Right cardiac atrium (tissue), 5 donors: ENCODE measurements at places on chromosomes 5 and 9. TPM values are rescaled to one million over a fixed set of nuclear protein-coding genes. Genes with fewer than 3 reads are reported as not detected.

Gene FYB1
- 0.66 TPM for polyA plus RNA-seq

Gene AGXT2
- not detected for polyA plus RNA-seq

Gene EFCAB9
- polyA plus RNA-seq: not detected

Gene STING1
- 47.9 TPM for polyA plus RNA-seq

DNA sequence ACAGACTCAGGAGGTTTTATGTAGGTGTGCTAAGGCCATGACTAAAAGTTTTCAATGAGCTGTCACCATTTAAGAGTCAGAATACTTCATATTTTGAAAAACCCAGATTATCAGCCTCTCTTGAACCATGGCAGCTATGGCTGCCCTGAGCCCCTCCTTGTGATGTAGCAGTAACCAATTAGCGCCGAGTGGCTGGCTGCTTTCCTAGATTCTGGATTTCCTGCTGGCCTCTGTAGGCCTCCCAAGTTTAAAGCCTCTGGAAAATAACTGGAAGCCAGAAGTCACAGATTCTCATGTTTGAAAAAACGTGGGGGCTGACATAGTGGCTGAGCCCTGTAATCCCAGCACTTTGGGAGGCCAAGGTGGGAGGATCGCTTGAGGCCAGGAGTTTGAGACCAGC is 25.5 kb downstream of the DAB2IP start:
- DNase-seq: no peak

DNA sequence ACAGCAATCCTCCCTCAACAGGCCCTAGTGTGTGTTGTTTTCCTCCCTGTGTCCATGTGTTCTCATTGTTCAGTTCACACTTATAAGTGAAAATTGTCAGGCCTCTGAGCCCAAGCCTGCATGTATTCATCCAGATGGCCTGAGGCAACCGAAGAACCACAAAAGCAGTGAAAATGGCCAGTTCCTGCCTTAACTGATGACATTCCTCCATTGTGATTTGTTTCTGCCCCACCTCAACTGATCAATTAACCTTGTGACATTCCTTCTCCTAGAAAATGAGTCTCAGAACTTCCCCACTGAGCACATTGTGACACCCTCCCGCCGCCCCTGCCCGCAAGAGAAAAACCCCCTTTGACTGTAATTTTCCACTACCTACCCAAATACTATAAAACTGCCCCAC is 17.4 kb upstream of the TRPC7 start:
- no peak for DNase-seq

DNA sequence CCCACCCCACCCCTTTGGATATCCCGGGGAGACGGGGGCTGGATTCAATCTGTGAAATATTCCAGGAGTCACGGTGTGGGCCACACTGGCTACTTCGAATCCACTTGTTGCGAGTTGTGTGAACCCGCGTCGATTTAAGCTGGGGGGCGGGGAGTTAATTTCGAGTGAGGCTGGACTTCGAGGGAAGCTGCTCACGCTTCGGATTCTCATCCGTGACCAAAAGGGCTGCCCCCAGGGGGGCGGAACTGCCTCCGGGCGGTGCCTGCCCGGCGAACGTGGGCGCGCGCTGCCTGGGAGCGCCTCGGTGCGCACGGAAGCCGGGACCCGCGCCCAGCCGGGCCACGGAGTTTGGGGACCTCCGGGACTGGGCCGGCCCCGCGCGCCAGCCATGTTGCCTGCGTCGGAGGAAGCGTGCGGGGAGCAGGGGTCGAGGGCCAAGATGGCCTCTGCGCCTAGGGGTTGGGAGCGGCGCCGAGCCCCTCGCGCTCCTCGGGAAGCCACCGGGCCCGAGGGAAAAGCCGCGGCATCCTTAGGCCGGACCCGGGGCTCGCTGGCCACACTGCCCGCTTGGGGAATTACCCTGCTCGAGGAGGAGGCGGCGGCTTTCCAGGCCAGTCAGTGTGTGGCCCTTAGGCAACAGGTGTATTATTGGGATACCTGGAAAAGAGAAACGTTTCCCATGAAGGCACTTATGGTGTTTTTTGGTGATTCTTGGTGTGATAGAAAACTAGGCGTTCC is 975 bp downstream of the OCLN start:
- peak; percentile 55 for DNase-seq

- no peak for DNase-seq
Observed at GRCh38 chr9:79140751-79141150, 431.0 kb upstream of the TLE4 start.

- DNase-seq: no peak
Observed at GRCh38 chr5:111670826-111671492, 86.0 kb downstream of the NREP start.

- no peak for DNase-seq
Observed at GRCh38 chr5:158869092-158869491, 230.6 kb downstream of the EBF1 start.

DNA sequence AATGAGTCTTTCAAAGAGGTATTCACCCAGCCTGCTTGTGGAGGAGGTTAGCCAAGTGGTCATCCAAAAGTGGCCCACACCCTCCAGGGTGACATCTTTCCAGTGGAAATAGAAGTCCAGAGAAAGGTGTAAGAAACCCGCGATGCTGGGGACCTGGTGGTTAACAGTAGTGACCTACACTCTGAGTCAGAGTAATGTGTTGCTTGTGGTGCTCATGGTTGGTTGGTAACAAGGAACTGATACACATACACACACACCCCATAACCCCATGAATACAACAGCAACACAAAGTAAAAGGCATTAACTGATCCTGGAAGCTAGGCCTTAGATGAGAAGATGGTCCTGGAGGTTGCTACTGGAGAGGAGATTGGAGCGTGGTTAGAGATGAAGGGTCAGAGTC is 26.9 kb downstream of the MRPS30 start:
- no peak for DNase-seq

DNA sequence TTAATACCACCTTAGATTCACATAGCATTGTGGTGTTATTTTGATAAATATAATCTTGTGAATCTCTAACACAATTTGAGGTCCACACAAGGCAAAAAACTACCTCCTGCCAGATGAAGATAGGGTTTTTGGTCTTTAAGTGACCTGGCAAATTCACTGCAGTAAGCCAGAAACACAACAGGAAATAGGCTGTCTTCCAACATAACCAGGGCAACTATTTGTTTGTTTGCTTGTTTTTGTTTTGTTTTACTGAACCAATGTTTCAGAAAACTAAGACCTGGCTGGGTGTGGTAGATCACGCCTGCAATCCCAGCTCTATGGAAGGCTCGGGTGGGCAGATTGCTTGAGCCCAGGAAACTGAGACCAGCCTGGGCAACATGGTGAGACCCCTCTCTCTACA is 95.5 kb downstream of the USP20 start:
- no peak for DNase-seq

DNA sequence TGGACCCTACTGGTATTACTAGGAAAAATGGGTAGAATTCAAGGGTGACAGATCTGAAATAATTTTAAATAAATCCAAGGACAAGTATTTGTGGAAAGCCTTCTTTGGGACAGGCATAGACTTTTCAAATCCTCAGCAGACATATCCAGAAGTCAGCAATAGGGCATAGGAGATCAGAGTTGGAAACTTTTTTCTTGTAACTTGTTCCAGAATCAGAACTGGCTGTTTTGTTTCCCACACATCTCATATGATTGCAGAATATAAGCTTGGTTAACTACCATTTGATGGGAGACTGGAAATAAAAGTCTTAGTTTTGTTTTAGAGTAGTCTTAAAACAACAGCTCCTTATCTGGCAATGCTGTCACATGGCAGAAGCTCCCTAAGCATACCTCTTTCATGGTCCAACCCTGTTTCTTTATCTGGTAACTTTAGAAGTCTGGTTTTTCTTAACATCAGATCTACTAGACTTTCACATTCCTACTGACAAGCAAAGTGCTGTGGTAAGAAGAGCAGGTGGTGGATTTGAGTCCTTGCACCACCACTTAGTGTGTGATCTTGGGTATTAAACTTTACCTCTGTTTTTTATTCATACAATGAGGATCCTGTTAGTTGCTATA is 25.1 kb downstream of the XRCC4 start:
- no peak for DNase-seq

DNA sequence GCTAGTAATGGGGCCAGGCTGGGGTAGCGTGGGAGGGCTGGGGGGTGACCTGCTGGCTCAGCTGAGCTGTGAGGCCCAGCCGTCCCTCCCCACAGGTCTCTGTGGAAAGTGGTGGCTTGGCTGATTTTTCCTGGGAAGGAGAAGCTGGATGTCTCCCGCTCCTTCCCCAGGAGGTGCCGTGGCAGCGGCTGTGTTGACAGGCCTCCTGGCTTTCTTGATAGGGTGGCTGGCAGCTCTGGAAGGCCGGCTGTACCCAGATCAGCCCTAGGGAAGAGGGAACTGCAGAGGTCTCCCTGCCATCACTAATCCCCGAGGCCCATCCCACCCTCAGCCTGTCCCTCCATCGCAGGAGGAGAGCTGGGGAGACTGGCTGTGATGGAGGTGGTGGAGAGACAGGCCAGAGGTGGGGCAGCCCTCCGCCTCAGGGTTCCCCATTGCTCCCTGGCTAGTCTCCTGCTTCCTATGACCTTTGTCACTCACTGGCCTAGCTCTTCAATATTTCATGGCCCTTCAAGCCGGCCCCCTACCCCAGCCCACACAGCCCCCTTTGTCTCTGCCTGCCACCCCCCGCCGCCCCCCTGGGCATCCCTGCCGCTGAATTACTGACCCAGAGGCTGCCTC is 6.8 kb downstream of the CXXC5 start:
- DNase-seq: peak; percentile 72

- DNase-seq: peak; percentile 47
Observed at GRCh38 chr9:36207016-36207415, 16.3 kb downstream of the CLTA start.

DNA sequence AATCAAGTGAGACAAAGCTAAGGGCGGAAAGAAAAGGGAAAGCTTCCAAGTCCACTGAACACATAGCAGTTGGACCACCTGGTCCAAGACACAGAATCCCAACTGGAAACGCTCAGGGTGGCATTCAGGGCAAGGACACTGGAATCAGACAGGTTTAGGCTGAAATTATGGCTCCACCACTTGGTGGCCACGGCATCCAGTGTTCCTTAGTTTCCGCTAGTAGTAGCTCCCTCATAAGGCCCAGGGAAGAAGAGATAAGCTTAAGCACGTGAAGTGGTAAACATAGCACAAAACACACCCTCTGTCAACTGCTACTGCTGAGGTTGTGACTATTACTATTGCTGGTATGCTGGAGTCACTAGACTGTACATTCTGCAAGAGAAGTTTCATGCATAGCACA is 209.4 kb downstream of the GLIS3 start:
- DNase-seq: no peak
